ENCODE measurements at places on chromosomes 1 and 21.

DNA sequence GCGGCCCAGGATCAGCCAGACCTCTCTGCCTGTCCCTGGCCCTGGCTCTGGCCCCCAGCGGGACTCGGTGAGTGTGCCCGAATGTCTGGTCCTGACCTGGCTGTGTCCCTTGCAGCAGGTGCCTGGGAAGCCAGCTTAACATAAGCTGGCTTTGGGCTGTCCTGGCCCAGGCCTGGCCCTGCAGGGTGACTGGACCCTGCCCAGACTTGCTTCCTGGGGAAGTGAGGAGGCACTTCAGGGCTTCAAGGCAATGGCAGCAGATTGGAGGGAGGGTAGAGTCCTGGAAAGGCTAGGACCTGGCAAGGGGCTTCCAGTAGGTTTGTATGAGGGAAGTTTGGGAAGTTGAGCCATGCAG, 16.4 kb downstream of the RPS6KA1 start:
- DNase-seq, result no peak

DNA sequence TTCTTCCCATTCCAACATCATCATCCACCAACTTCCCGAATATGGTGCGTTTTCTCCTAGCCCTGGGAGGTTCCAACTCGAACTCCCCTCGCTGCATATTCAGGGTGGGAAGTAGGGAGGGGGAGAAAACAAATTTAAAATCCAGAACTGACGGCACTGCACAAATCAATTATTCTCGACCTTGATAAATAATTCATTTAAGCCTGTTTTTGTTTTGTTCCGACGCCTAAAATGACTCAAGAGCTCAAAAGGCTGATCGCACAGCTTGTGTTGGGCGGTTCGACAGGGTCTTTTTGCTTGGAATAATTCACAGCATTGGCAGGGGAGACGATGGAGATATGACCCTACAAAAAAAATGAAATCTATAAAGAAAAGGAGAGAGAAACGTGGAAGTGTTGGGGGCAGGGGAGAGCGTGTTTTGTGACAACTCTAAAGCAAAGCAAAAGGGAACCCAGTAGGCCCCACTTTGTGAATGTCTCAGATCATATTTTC, 3.1 kb upstream of the BARHL2 start:
- DNase-seq, result no peak

- no peak for DNase-seq
Measured at GRCh38 chr1:167997037-167997575, 60.2 kb upstream of the MPC2 start.

DNA sequence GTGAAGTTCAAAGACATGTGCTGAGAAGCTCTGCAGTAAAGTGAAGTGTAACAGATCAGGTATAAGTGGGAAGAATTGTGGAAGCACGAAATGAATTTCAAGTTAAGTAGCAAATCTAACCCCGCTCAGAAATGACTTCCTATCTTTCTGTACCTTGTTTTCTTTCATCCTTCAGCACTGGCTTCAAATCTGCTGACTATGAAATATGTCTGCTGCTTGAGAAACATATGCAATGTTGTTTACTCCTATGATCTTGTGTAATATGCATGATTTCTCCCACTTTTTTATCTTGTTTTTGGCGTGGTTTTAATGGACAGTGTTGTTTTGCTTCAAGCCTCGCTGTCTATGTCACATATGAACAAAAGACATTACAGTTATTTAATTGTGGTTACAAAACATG, 545.3 kb upstream of the NCAM2 start:
- DNase-seq, result no peak
